ENCODE measurements at places on chromosomes 12 and 14.
A peak's percentile ranks its signal among the peaks of the same experiment; 100 is the strongest.

DNA sequence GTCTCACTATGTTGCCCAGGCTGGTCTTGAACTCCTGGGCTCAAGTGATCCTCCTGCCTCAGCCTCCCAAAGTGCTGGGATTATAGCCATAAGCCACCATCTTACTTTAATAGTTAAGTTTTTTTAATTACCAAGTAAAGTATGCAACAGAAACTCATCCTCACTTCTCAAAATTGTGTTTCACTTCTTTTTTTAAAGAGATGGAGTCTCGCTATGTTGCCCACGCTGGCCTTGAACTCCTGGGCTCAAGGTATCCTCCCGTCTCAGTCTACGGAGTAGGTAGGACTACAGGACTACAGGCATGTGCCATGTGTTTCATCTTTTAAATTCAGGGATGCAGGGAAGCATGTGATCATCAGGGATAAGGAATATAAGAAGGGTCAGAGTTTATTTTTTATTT, 17.2 kb upstream of the ARID2 start:
- DNase-seq, result no peak

- DNase-seq, result peak; percentile 90
These were observed 1.5 kb downstream of the SLC38A2 start for GRCh38 chr12:46370792-46371717.

GRCh38 chr14:100907240-100907639, 3.7 kb upstream of the RTL1 start:
- DNase-seq, result no peak

GRCh38 chr12:118925407-118925806, 55.9 kb upstream of the SRRM4 start:
- DNase-seq, result no peak

GRCh38 chr12:19530637-19531023, 91.3 kb downstream of the AEBP2 start:
- no peak for DNase-seq

DNA sequence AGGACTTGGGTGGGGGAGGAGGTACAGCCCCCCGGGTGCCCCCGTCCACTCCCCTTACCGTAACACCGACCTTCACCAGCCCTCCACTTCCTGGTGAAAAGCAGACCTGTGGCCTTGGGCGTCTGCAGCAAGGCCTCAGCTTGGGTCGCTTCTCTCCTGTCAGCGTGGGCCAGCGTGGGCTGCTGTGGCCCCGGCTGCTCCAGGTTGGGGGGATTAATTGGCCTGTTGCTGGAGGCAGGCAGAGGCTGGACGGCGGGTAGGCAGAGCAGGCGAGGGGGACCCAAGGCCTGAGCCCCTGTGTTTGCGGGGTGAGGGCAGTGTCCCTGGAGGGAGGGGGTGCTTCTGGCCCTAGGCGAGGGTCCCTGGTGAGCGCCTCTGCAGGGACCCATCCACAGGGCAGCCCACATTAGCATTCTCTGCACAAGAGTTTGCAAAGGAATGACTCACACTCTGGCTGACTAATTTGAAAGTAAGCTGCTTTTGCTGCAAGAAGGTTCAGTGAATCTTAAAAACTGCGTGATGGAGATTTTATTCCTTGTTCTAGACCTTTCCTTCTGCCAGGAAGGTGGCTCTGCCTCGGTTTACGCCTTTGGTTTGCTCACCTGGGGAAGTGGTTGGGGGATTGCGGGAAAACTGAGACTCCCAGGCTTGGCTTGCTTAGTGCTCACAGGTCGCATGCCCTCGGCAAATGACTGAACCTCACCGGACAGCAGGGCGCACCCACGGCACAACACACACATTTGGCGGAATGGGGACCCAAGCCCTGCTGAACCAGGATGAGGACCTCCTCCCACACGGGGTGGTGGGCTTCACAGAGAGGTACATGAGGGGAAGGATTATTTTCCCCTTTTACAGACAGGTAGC, 37.9 kb upstream of the DLK1 start:
- no peak for DNase-seq

- no peak for DNase-seq
These were observed 3.6 kb upstream of the TC2N start for GRCh38 chr14:91870890-91871289.

DNA sequence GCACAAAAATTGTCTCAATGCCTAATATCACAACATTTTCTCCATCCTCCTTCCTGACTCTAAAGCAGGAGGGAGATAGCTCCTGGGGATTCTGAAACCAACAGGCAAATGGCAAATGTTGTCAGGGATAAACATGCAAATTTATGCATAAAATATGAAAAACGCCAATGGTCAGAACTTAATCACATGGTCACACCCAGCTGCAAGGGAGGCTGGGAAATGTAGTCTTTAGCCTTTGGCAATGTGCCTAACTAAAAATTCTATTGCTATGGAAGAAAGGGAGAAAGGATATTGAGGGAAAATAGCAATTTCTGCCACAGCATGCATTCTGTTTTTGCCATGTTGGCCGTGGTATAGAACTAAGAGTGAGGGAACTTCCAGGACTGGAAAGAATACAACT, 11.7 kb upstream of the OASL start:
- DNase-seq, result no peak
